Peyer's patch (tissue), 4 donors: ENCODE measurements at places on chromosomes 6 and 20. TPM values are rescaled to one million over a fixed set of nuclear protein-coding genes. Genes with fewer than 3 reads are reported as not detected.

- peak; percentile 75 for DNase-seq
Observed at GRCh38 chr6:137874204-137875057, 7.4 kb downstream of the TNFAIP3 start.

- no peak for DNase-seq
Observed at GRCh38 chr6:128036808-128037570, 136.1 kb upstream of the THEMIS start.

DNA sequence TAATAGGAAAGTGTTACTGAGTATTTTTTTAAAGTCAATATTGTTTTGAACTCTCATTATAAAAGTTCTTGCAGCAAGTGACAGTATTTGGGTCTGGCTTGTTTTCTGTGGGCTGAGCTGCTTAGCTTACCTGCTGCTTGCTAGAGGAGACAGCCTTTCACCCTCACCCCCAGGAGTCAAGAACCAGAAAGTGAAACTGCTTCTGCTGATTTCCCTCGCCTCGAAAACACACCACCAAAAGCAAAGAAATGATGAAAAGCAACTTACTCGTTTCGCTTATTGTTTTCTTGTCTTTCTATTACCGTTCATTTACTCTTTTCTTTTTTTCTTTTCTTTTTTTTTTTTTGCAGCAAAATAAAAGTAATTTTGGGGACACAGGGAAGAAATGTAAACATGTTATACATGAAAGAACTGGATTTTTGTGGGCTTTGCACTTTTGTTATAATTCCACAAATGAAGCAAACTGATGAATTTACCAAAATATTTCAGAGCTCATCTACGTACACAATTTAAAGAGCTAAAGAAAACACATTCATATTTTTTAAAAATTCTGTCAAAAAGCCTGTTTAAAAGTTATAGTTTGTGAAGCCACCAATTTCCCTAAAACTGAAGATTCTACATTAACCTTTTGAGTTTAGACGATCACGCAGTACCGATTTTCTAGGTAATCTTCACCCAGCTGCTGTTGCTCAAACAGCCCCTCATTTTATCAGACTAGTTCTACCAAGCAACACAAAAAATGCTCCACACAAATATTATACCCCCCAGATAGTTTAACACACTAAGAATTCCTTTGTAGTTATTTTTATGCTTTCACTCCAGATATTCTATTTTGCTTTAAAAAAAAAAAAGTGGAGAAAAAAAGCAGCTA lies 1.7 kb downstream of the SCML4 start:
- peak; percentile 66 for DNase-seq

The HCK gene
- 10.2 TPM for total RNA-seq

The ARG1 gene
- total RNA-seq: not detected

The FILIP1 gene
- total RNA-seq: 4.1 TPM

The RIN2 gene
- 65.2 TPM for total RNA-seq

The PRL gene
- total RNA-seq: not detected
